Stimulated activated CD8-positive, alpha-beta memory T cell treated with anti-CD3 and anti-CD28 coated beads, Interleukin-15, amount 100 ng/mL, for 24 hours (primary cell): ENCODE measurements at places on chromosomes 5 and 9.
A peak's percentile ranks its signal among the peaks of the same experiment; 100 is the strongest.

- DNase-seq = no peak
These were observed 28.0 kb upstream of the IFNK start for GRCh38 chr9:27496135-27496504.

DNA sequence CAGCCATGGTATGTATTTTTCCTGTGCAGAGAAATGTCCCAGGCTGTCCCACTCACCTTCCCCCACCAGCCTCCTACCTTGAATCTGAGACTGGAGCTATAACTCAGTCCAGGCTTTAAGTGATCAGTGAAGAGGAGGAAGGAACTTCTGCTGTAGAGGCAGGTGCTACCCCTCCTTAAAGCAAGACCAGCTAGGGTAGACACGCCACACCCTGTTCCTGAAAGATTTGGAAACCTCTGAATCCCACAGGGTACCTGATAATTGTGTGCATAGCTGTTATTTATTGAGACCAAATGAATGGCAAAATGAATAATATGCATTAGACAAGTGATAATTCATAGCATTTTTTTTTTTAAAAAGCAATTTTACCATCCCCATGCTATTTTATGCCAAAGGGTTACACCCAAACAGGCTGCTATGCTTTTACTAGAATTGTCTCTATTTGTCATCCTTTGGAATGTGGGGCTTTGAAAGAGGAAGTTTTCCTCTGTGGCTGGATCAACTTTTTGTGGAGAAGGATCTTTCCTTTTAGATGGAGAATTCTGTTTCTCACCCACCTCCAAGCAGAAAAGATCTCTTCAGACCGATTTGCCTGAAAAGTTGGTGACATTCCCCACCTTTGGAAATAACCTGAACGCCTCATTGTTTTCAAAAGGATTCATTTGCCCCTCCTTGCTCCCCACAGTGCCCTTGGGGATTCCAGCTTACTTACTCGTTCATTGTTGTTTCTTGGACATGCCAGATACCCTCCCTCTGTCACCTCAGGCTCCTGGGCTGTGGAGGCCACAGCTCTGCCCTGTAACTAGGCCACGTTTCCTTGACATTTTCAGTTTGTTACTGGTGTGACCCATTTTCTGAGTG is 248.7 kb downstream of the NR3C1 start:
- DNase-seq = no peak

GRCh38 chr9:114880291-114880745 is 50.1 kb downstream of the TNFSF8 start:
- DNase-seq = no peak

GRCh38 chr5:88190106-88190834 is 78.4 kb downstream of the TMEM161B start:
- DNase-seq = no peak

- no peak for DNase-seq
These were observed 109.6 kb upstream of the PTCH1 start for GRCh38 chr9:95626341-95626740.

DNA sequence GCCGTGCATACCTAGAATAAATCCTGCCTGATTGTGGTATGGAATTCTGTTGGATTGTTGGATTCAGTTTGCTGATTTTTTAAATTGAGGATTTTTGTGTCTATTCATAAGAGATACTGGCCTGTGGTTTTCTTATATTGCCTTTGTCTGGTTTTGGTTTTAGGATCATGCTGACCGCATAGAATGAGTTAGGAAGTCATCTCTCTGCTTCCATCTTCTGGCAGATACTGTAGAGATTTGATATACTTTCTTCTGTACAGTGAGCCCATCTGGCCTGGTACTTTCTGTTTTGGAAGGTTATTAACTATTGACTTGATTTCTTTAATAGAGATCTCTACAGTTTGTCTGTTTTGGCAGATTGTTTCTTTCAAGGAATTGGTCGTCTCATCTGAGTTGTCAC is 14.7 kb downstream of the CEP72 start:
- DNase-seq = no peak

DNA sequence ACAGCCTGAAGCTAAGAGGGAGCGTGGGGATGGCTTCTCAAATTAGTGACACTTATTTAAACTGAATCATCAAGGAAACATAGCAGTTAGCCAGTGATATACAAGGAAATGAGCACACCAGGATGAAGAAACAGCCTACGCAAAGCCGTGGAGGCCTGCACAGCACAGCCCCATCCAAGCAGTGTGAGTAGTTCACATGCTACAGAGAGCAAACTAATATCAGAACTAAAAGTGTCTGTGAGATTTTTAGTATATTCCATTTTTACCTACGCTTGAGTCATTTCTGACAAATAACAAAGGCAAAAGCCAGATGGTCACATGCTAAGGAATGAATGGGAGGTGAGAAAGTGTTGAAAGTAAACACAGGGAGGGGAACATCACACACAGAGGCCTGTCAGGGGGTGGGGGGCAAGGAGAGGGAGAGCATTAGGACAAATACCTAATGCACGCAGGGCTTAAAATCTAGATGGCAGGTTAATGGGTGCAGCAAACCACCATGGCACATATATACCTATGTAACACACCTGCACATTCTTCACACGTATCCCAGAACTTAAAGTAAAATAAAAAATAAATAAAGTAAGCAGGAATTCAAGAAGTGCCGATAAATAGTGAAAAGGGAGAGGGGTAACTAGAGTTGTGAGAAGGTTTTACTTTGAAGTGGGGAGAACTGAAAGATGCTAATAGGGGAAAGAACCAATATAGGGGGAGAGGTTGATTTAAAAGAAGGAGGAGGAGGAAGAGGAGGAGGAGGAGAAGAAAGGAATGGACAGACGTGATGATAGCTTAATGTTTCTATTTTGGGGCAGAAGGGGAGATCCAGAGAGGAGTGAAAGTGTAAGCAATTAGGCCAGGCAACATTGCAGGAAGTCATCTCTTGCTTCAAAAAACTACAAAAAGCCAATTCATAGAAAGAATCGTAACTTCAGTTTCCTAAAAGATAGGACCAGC is 100.9 kb upstream of the PTGER4 start:
- no peak for DNase-seq

- DNase-seq = no peak
These were observed 32.4 kb upstream of the CKS2 start for GRCh38 chr9:89278551-89278950.

DNA sequence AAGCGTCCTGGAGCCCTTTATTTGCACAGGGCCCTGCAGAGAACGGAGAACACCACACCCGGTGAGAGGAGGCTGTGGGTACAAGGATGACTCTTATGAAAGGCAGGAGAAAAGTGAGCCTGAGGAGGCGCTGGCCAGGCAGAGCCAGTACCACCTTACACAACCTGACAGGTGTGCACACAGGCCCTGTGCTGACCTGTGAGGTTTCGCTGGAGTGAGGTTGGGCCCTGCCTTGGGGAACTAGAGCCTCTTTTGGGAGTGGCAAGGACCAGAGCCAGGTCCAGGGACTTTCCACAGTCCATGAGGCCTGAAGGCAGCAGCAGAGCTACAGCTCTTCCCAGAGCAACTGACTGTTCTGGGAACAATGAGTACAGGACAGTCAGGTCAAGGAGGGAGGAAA is 3.1 kb downstream of the SRD5A1 start:
- DNase-seq = no peak

- no peak for DNase-seq
These were observed 182.5 kb downstream of the EDIL3 start for GRCh38 chr5:84202136-84202535.

- no peak for DNase-seq
These were observed 159.1 kb downstream of the CSNK1G3 start for GRCh38 chr5:123671042-123671441.

- DNase-seq = no peak
These were observed 399.0 kb downstream of the CDH10 start for GRCh38 chr5:24245821-24246220.

DNA sequence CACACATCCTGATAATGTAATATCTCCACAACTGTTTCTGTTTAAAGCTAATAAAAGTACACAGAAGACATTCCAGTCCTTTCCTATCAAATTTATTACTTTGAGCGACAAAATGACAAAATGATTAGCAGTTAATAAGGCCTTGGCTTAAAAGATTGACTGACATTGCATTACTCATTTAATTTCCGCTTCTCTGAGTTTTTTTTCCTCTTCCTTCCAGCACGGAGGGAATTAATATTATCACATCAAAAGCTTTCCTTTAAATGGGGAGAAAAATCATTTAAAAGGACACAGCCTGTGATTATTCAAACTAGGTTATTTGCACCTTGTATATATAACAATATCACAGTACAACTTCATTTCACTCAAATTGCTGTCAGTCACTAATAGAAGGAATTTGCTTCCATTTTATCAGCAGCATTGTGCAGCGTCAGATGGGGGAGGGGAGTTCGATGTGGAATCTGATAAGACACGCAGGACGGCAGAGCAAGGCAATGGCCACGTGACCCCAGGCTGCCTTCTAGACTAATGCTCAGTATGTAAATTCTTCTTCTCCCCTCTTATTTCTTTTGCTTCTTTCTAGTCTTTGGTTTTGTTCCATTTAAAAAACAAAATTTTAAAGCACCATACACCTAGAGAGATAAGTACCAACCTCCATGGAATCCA is 400.5 kb downstream of the IRX1 start:
- DNase-seq = no peak

DNA sequence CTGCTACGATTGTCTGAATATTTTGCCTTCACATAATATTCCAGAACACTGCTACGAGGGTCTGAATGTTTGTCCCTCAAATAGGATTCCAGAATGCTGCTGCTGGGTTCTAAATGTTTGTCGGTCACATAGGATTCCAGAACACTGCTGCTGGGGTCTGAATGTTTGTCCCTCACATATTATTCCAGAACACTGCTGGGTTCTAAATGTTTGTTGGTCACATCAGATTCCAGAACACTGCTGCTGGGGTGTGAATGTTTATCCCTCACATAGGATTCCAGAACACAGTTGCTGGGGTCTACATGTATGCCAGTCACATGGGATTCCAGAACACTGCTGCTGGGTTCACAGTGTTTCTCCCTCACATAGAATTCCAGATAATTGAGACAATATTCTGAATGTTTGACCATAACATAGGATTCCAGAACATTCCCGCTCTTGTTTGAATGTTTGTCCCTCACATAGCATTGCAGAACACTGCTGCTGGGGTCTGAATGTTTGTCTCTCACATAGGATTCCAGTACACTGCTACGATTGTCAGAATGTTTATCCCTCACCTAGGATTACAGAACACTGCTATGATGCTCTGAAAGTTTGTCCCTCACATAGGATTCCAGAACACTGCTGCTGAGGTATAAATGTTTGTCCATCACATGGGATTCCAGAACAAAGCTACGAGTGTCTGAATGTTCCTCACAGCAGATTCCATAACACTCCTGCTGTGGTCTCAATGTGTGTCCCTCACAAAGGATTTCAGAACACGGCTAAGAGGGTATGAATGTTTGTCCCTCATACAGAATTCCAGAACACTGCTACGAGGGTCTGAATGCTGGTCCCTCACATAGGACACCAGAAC is 201.8 kb downstream of the FOXD4L6 start:
- no peak for DNase-seq

- DNase-seq = peak; percentile 47
These were observed 74.6 kb upstream of the CPLX2 start for GRCh38 chr5:175796536-175797499.

DNA sequence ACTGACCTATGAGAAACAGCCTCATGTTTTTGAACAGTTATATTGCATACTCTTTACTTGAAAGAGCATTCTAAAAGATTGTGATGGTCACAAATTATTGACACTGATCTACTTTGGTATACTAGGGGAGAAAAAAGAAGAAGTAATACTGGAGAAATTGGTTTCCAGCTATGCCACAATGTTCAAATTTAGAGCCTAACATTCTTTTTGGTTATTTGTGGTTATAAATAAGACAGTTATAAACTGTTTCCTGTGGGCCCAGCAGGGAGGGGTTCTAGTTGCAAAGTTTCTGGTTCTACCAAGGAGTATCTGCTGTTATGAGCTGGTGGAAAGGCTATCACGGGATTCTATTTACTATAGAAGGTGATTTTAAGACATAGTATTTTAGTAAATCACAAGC is 4.8 kb downstream of the CWC27 start:
- DNase-seq = no peak

GRCh38 chr9:18437315-18438201 is 36.4 kb upstream of the ADAMTSL1 start:
- DNase-seq = no peak

DNA sequence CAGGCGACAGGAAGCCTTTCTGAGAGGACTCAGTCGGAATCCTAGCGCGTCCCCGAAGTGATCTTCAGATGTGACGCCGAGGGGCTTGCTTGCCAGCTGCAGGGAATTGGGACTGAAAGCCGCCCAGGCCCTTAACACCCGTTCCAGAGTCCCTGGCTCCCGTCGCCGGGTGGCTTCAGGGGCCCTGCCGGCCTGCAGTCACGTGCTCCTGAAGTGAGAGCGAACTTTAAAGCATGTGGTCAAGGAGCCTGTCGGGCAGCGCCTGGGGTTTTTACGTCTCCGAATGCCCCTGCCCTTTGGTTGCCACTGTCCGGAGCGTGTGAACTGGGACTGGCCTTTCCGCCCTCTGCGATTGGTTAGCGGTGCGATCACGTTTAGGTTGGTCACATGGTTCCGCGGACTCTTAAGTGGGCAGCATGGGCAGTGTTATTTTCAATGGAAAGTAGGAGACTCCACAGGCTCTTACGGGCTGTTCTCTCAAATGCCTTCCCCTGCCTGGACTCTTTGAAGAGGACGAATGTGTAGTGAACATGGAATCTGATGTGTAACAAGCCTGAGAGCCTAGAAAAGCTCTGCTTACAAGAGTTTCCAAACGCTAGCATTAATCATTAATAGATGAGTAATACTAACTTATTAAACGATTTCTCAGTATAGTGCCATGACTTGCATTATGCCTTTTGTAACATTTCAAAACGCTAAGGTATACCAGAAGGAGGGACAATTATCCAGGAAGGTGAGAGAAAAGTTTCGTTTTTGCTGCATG is 1.9 kb downstream of the VLDLR start:
- DNase-seq = no peak

DNA sequence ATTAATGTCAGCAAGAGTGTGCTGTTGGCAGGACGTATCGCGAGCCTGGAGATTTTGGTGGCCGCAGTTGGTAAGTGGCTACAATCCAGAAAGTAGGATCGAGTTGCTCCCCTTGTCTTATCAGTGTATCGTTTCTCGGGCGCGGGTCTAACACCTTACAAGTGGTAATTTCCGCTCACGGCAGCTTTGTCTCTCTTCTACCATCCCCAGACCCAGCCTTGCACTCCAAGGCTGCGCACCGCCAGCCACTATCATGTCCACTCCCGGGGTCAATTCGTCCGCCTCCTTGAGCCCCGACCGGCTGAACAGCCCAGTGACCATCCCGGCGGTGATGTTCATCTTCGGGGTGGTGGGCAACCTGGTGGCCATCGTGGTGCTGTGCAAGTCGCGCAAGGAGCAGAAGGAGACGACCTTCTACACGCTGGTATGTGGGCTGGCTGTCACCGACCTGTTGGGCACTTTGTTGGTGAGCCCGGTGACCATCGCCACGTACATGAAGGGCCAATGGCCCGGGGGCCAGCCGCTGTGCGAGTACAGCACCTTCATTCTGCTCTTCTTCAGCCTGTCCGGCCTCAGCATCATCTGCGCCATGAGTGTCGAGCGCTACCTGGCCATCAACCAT is 1.1 kb downstream of the PTGER4 start:
- no peak for DNase-seq

- no peak for DNase-seq
These were observed 946 bp downstream of the ADCY2 start for GRCh38 chr5:7396713-7397454.
